ENCODE measurements at places on chromosomes 11 and 22.

DNA sequence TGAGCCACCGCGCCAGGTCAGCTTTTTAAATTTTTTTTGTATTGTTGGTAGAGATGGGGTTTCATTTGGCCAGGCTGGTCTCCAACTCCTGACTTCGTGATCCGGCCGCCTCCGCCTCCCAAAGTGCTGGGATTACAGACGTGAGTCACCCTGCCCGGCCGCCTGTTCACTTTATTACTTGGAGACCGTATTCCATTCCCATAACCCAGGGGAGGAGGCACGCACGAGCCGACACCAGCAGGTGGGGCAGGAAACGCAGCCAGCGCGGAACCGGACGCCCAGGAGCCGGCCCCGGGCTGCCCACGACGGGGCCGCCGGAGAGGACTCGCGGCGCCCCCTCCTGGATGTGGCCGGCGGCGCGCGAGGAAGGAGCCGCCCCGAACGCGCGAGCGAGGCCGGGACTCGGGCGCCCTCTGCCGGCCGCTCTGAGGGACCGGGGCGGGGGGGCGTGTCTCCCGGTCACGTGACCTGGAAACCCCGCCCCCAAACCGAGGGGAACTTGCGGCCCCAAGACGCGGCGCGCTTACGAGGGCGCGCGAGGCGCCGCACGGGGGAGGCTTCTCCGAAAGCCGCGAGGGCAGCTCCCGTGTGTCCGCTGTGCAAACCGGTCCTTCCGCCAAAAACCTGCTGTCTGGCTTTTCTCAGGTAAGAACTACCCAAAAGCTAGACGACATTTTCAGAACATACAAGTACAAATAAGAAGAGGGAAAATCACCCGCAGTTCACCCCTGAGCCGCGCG, 11.6 kb upstream of the RNH1 start:
- peak; percentile 95 for DNase-seq

GRCh38 chr11:132531921-132532320, 1000.4 kb downstream of the OPCML start:
- DNase-seq = no peak

DNA sequence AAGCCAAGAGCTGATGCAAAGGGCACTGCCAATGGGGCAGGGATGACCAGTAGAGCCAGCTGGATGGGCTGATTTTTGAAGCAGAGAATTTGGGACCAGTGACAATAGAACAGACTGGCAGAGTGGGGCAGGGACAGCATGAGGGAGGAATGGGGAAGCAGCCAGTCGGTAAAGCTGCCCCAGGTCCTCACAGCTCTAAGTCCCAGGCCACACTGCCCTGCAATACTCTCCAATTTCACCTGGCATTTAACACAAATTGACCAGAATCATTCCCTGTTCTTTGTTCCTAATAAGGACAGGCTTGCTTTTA, 186.9 kb downstream of the CTTN start:
- DNase-seq = no peak

- DNase-seq = no peak
Observed at GRCh38 chr11:17449158-17449557, 27.5 kb downstream of the ABCC8 start.

All from AG20443 (cell line).